ENCODE measurements at places on chromosomes 2 and 18. TPM values are rescaled to one million over a fixed set of nuclear protein-coding genes. Genes with fewer than 3 reads are reported as not detected.
A peak's percentile ranks its signal among the peaks of the same experiment; 100 is the strongest.

- DNase-seq = no peak
These were observed 762.3 kb upstream of the ID2 start for GRCh38 chr2:7919510-7919909.

- DNase-seq = no peak
These were observed 36.8 kb downstream of the KCNG3 start for GRCh38 chr2:42457011-42457410.

The TMEM178A gene
- 0.70 TPM for total RNA-seq

DNA sequence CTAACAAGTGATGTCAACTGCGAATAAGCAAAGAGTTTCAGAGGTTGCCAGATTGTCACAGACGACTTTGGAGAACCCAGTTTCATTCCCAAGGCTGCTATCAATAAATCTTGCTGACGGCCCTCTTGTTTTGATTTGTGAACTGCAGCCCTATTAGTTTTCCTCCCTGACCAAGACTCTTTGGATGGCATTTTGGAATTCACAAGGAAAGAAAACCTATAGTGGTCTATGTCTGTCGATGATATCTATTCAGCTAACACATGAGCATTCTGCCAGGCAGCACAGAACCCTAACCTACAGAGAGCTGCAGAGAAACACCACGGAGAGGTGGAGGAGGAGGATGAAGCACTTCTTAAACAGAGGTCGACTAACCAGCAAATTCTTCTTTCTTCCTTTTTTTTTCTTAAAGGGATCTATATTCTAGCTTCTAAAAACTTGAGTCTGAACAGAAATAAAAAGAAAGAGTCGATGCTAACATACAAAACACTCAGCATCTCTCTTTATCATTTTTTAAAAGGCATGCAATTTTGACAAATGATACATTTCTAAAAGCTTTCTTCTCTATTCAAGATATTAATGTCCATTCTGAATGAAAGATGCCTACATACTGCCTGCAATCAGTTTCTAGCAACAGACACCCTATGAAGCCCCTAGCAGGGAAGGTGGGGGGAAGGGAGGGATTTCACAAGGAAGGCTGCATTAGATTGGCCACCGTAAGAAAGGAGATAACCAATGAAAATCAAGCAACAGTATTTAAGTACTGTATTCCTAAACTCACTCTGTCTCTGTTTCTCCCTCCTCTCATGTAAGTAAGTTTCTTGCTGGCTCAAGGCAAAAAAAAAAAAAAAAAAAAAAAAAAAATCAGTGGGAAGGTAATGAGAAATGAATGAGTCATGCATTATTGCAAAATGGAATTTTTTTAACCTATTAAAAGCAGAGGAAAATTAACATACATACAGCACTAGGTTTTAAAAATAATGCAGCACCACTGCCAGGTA lies 83.0 kb upstream of the CHRNA1 start:
- no peak for DNase-seq

The ADRA2B gene
- 0.53 TPM for total RNA-seq

The DAW1 gene
- not detected for total RNA-seq

The C2orf81 gene
- 3.3 TPM for total RNA-seq

DNA sequence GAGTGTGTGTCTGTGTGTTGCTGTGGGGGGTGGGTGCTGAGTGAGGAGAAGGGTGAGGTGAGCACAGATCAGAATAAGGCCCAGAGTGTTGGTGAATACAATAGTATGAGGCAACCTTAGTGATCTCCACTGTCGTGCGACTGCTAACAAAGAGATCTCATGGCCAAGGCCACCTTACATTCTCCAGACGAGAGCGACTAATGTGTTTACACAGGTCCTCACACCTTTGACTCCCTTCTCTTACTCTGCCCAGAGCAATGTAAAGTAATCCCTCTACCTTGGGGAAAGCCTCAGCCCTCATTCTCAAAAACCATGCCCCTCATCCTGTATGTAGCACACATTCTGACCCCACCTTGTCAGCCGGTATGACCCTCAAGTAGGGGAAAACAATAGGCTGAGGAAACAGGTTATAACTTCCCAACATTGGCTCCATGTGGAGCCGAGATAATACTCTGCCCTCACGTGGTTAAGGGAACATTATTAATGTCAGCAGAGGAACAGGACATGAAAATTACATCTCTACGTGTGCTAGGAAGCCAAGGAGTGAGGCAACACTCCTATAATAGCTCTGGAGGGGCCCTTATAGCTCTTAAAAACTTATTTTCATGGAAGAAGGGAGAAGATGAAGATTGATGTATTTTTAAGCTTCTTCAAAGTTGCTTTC lies 323.0 kb upstream of the NT5C1B start:
- no peak for DNase-seq

The APCDD1 gene
- total RNA-seq = 18.2 TPM

DNA sequence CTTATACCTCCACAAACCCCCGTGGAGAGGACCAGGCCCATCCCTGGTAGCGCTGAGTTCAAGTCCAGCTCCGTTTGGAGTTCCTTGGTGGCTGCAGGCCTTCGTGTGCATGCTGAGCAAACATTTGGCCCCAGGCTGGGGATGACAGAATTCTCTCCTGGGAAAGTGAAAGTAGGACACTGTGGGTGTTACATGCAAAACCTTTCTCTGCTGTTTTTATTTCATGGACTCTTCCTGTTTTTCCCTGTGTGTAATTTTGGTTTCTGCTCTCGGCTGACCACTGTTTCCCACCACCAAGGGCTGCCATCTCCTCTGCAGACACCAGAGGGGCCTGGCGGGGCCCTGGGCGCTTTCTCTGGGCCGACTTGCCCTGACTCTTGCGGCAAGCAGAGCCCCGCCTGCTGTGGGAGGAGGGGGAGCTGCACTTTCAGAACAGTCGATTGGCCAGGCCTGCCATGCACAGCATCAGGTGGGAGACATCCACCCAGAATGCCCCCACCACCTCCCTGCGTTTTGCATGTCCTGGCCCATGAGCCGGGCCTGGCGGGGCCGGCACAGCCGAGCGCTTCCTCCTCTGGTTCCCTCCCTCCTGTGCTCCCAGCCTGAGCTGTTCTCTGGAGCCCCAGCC lies 102.4 kb downstream of the CABLES1 start:
- DNase-seq = peak; percentile 72

The TTR gene
- 2.5 TPM for total RNA-seq

- no peak for DNase-seq
These were observed 128.4 kb downstream of the LPIN1 start for GRCh38 chr2:11874861-11875260.

DNA sequence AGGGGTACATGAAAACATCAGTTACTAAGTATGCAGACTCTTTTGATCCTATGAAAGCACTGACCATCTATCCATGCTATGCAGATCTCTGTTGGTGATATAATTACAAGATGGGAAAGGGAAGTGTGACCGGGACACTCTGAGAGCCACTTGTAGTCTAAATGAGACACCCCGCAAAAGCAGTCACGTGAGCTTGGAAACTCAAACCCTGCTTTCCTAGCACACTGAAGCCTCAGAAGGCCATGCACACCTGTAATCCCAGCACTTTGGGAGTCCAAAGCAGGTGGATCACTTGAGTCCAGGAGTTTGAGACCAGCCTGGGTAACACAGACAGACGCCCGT lies 137.5 kb downstream of the INO80D start:
- DNase-seq = no peak

DNA sequence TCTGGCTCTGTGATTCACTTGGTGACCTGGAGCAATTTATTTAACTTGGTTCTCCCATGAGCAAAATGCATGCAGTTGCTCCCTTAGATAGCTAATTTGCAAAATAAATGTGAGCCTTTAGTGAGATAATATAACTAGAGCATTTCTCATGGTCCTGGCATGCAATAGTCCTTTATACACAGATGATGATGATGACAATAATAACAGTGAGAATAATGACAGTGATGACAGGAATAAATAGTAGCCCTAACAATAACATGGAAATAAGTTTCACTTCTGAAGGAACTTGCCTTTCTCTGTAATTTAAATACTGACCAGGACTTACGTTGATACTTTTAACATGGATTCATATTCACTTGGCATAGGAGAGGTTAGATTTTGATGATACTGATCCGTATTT lies 49.2 kb downstream of the LPIN1 start:
- DNase-seq = no peak

DNA sequence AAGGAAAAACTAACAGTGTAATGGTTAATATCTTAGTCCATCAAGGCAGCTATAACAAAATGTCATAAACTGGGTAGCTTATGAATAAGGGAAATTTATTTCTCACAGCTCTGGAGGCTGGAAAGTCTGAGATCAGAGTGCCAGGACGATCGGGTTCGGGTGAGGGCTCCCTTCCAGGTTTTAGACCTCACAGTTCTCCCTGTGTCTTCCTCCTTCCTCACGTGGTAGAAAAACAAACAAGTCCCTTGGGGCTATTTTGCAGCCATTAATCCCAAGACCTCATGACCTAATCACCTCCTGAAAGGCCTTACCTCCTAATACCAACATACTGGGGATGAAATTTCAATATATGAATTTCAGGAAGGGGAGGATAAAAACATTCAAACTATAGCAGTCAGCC lies 455.9 kb downstream of the CNTNAP5 start:
- no peak for DNase-seq
